Left lung (tissue), 14 donors: ENCODE measurements at places on chromosomes 2 and 18. TPM values are rescaled to one million over a fixed set of nuclear protein-coding genes. Genes with fewer than 3 reads are reported as not detected.

DNA sequence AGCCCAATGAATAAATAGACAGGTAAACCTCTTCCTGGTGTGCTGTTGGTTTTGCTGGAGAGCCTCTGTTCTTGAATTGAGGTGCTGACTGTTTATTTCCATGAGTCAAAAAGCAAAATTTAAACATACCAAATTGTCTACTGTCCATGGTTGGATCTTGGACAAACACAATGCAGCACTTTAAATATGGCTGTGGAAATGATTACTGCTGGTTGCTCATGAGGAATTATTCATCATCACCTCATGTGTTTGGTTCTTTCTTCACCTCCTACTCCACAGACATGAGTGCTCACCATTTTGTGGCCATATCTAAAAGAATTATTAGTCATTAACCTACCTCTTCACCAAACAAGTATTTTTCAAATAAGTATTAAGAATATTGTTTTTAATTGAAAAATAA is 85.3 kb upstream of the GALNT5 start:
- DNase-seq: no peak

- peak; percentile 74 for DNase-seq
These were observed 434.4 kb upstream of the RGPD4 start for GRCh38 chr2:107392241-107392704.

DNA sequence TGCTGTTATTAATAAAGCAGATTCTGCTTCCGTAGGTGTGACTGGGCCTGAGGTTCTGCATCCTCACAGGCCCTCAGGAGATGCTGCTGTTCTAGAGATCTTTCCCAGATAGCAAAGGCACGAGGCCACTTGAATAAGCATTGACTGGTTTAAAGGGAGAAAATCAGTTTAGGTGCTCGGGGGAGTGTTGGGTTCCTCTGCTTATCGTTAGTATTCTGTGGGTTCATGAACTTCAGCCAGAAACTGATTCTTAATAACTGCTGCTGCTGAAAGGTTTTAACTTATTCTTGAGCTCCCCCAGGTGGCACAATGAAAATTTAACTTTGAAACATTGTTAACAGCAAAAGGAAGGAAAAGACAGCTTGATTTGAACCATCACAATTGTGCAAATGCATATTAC is 56.9 kb downstream of the ITGA6 start:
- no peak for DNase-seq

DNA sequence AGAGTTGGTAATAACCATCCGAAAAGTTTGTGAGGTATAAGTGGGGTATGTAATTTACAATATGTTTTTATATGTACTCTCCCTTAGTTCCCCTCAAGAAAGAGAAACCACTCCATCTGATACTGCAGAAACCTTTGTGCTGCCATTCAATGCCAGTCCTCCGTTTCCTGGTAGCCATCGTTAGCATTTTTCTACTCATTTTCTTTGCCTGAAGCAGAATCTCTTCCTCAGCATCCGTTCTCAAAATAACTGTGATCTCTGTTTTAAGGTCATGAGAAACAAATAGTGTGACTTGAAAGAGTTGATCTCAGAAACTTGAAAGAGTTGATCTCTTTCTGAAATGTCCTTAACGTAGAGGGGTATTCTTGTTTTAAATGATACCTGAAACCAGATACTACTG is 996 bp downstream of the PTCD3 start:
- DNase-seq: no peak

GRCh38 chr18:36728345-36728744 is 100.5 kb downstream of the TPGS2 start:
- DNase-seq: no peak

- no peak for DNase-seq
These were observed 18.2 kb downstream of the FHOD3 start for GRCh38 chr18:36315736-36316135.

- DNase-seq: no peak
These were observed 5.9 kb upstream of the TMSB10 start for GRCh38 chr2:84899304-84900204.

- no peak for DNase-seq
These were observed 196.6 kb upstream of the COPS8 start for GRCh38 chr2:236888794-236889780.

DNA sequence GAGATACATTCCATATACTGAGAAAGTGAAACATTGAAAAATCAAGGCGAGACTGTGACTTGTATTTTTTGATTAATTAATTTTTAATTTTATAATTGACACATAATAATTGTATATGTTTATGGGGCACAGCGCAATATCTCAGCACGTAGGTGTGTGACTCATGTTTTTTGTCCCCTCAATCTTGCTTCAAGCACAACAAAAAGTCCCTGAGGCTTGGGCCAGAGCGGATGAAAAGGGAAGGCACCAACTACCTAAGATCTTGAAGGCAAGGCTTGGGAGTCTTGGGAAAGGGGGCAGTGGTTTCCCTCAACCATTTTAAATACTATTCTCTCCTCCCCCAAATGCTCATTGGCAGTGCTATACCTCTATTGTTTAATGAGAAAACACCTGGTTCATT is 9.9 kb downstream of the SGPP2 start:
- no peak for DNase-seq

GRCh38 chr18:10604182-10604581 is 78.4 kb downstream of the NAPG start:
- DNase-seq: no peak

TANK gene
- 75.8 TPM for polyA plus RNA-seq

PLCL1 gene
- 11.8 TPM for polyA plus RNA-seq

CYS1 gene
- polyA plus RNA-seq: 17.4 TPM
